ENCODE measurements at places on chromosomes 2 and 18. TPM values are rescaled to one million over a fixed set of nuclear protein-coding genes. Genes with fewer than 3 reads are reported as not detected.
A peak's percentile ranks its signal among the peaks of the same experiment; 100 is the strongest.

Gene UGT1A9
- polyA plus RNA-seq: not detected

Gene ORC4
- 34.1 TPM for polyA plus RNA-seq

Gene ESPNL
- polyA plus RNA-seq: 2.8 TPM

Gene SAG
- 0.04 TPM for polyA plus RNA-seq

Gene TACR1
- polyA plus RNA-seq: 0.30 TPM

Gene TCF23
- polyA plus RNA-seq: 0.39 TPM

Gene CTDP1
- polyA plus RNA-seq: 9.4 TPM

Gene ANKRD30BL
- polyA plus RNA-seq: 0.26 TPM

Gene KCNF1
- 5.5 TPM for polyA plus RNA-seq

Gene CASP10
- 4.8 TPM for polyA plus RNA-seq

Gene ASTL
- polyA plus RNA-seq: 0.24 TPM

- DNase-seq: no peak
These were observed 36.6 kb upstream of the PRLH start for GRCh38 chr2:237529452-237530402.

DNA sequence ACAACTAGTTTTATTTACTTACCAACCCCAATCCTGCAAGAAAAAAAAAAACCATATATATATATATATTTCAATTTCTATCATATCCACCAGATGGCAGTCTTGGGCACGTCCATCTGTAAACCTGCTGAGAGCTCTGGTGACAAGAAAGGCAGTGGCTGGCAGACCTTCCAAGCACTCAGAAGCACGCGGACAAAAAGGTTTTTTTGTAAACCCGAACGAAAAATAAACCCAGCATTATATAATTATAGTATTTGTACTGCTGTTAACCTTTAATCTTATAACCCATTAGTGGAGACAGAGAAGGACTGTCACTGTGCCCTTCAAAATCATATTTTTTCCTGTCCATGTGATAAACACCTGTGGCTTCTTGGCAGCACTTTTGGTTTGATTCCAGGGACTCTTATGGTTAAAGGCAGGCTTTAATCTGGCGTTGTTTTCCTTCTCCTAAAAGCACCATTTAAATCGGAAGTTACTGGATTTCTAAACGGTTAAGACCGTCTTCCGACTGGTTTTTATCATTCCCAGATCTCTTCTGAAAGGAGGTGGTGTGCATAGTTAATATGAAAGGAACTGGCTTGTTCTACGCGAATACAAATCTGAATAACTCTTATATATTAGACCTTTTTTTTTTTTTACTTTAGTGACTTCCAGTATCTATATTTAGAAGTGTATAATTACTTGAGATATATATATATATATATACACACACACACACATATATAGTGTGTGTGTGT, 31.0 kb upstream of the SLC3A1 start:
- peak; percentile 81 for DNase-seq

DNA sequence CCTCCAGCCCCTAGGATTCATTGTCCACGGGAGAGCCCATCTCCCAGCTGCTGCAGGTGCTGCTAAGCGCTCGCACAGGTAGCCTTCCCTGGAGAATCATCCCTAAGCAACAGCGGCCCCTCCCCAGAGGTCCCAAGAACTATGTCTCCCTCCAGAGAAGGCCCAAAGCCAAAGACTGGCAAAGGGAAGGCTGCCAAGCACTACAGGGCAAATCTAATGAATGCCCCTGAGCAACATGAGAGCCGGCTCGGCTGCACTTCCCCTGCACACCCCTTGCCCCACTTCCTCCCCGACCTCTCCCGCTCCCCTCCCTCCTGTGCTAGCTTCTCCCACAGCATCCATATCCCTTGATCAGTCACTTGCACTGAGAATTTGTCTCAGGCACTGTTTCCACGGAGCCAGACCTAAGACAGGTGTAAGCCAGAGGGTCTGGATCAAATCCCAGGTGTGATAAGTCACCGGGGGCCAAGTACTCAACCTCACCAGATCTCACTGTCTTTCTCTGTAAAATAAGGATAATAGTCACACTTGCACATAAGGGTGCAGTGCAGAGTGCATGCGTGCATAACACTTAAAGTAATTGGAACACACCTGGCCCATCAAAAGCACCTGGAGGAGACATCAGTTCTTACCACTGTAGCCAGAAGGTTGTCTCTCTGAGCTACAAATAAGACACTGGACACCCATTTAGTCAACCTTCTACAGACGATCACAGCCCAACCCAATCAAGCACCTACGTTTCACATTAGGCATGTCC, 20.1 kb upstream of the COL6A3 start:
- DNase-seq: no peak

DNA sequence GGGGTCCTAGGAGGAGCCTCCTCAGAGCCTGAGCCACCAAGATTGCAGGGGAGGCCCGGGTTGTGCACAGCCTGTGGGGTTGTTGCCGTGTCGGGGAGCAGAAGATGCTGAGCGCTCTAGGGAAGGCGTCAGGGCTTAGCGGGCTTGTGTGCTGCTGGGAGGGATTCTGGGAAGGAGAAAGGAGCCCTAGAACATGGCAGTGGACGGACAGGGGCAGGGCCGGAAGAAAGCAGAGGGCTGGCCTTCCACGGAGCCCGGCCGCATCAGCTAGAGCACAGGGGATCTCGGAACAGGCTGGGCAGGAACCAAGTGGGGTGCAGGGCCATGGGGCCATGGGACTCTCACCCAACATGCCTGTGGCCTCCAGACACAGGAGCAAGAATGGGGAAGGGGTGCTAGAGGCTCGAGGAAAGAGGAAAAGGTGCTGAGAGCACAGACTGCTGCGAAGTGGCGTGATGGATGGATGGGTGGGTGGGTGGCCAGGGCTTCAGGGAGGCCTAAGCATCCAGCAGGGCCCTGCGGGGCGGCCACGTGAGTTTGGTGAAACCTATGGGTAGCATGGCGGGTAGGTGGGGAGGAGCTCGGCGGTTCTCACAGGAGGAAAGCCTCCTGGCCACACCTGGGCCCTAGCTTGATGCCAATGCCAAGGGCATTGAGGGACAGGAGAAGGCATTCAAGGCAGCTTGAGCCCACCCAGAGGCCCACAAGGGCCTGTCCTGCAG, 35.8 kb downstream of the MTERF4 start:
- no peak for DNase-seq

GRCh38 chr18:627231-627630, 30.2 kb upstream of the TYMS start:
- no peak for DNase-seq

- DNase-seq: no peak
These were observed 72.7 kb upstream of the SPRED2 start for GRCh38 chr2:65504814-65505697.

- peak; percentile 71 for DNase-seq
These were observed 144.3 kb upstream of the MAP3K20 start for GRCh38 chr2:172931256-172931894.

DNA sequence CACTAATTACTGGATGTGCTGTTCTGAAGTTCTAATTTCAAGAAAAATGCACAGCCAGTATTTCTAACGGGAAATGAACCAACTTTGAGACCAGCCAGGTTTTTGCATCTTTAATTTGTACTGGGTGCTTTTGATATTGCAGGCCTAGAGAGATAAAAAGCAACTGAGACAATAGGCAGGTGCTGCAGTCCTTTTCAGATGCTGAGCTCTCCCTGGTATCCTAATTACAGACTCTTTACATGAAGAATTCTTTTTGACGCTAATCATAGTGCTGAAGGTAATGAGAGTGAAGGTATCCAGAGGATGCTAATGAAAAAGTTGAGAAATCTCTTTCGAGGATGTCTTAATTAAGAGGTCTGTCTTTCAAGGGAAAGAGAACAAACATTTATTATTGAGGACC, 85.1 kb downstream of the SERPINB8 start:
- DNase-seq: no peak

DNA sequence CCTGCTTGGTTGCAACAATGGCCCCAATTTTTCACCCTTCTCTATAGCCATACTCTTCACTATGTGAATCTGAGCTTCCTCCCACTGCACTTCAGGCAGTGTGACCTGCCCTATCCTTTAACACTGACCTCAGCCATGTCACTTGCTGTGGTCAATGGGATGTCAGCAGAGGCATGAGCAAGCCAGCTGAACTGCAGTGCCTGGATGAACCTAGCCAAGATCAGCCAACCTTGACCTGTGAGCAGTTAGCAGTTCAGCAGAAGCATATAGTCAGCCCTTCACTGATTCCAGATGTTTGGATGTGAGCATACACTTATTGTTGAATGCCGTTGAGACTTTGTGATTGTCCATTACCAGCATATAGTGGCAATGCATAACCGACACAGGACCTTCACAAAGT, 63.4 kb upstream of the BOD1L2 start:
- no peak for DNase-seq

GRCh38 chr18:64330161-64330560, 181.3 kb upstream of the LINC00305 start:
- DNase-seq: no peak

DNA sequence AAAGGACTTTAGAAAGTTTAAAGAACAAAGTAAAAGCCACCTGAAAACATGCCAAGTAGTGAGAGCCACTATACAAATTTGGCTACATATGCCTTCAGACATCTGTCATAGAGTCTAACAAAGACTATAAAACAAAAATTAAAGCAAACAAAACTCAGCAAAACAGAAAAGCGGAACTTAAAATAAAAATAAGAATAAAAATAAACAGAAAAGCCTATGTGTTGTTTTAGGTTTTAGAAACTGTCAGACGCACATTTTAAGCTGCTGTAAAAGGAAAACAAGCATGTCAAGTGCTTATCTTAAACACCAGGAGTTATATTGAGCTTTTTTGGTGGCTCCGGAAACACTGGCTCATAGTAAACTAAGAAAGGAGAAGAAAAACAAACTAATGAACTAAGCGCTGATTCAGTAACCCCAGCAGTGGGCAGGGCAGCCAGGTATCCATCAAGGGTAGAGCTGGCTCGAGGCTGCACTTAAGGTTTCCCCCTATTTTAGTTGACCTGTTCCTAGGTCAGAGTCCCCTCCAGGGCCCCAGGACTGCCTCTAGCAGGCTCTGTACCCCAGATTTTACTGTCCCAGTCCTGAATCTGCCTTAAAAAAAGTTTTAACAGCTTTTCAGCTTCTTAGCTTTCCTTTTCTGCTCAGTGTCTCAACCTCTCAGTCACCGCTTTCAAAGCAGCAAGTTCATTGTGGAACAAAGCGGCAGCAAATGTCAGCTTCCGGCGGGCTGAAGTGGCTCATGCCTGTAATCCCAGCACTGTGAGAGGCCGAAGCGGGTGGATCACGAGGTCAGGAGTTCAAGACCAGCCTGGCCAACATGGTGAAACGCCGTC, 15.4 kb upstream of the RMC1 start:
- DNase-seq: peak; percentile 26

GRCh38 chr2:33347856-33348255, 128.6 kb upstream of the RASGRP3 start:
- no peak for DNase-seq

DNA sequence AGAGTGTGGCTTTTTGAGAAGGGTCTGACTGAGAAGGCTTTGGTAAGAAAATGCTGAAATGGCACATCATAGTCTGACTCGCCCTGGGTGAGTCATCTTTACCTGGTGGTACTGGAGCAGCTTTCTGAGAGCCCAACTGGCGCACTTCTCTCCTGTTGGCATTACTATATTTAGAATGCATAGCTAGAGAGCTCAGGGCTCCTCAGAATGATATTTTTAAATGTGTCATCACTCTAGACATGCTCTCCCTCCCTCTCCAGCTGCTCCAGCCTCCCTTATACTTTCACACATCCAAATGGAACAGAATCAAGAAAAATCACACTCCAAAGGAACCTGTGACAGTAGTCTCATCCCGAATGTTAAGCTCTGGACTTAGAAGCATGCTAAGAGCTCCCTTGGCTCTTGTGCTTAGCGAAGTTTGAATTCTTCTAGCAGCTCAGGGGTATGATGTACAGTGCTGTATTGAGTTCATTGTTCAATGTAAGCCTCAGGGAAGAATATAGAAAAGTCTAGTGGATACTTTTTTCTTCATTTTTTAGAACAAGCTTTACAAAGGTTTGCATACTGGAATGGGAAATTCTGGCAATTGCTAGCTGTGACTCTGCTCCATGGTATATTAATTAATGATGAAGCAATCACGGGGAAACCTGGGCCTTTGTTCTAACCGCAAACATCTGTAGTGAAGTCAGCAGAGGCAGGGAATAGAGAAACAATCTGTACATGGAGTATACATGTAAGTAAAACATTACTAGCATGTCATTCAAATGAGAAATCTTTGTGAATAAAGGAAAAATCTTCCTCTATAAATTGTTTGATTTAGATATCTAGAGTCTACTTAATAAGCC, 751.2 kb upstream of the NRXN1 start:
- DNase-seq: peak; percentile 95

GRCh38 chr18:6866552-6867085, 137.1 kb downstream of the ARHGAP28 start:
- DNase-seq: no peak

Measured in muscle of leg (tissue), 16 donors.